ENCODE measurements at places on chromosomes 2 and 18.

- DNase-seq = peak; percentile 69
These were observed 17.9 kb downstream of the LCT start for GRCh38 chr2:135818937-135819610.

- DNase-seq = peak; percentile 40
These were observed 147.8 kb upstream of the ERBB4 start for GRCh38 chr2:212686285-212686895.

- DNase-seq = no peak
These were observed 1.0 kb upstream of the HJURP start for GRCh38 chr2:233855345-233855744.

- DNase-seq = no peak
These were observed 38.3 kb downstream of the ZNF532 start for GRCh38 chr18:58902961-58903360.

DNA sequence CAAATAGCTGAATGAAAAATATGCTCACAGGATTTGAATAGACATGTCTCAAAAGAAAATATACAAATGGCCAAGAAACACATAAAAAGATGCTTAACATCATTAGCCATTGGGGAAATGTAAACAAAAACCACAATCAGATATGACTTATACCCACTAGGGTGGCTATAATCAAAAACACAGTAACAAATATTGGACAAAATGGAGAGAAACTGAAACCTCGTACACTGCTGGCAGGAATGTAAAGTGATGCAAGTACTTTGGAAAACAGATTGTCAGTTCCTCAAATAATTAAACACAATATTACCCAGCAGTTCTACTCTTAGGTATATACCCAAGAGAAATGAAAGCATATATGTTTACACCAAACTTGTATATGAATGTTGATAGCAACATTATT is 213.0 kb downstream of the PHLPP1 start:
- no peak for DNase-seq

DNA sequence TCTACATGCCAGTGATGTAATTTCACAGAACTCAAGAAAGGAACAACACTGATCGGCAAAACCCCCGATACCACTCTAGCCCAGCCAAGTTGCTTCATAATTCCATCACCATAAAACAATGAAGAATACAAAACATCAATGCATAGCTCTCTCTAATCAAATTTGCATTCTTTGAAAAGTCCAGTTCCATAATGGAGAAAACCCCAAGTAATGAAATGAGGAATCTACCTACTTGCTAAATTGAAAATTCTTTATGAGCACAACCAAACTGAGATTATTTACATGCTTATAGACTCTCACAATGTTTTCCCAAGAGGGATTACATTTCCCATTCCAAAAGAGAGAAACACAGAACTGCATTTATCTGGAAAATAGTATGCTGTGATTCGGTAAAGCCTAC is 186.5 kb downstream of the NR4A2 start:
- no peak for DNase-seq

GRCh38 chr2:178990533-178991241 is 59.2 kb downstream of the CCDC141 start:
- DNase-seq = no peak

DNA sequence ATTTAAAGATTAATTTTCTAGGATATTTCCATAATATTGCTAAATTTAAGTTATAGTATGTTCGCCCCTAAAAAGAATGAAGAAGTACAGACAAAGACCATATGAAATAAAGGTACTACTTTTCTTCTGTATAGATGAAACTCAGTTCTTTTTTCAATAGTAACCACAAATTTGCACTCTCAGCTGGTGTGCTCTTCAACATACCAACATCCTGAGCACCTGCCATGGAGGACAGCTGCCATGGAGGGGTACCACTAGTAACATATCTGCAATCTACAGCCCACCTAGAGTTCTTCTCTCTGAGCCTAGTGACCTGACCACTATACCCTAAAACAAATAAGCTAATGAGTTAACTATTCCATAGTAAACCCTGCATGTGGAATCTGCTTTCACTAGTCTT is 36.8 kb upstream of the ERCC3 start:
- DNase-seq = no peak

DNA sequence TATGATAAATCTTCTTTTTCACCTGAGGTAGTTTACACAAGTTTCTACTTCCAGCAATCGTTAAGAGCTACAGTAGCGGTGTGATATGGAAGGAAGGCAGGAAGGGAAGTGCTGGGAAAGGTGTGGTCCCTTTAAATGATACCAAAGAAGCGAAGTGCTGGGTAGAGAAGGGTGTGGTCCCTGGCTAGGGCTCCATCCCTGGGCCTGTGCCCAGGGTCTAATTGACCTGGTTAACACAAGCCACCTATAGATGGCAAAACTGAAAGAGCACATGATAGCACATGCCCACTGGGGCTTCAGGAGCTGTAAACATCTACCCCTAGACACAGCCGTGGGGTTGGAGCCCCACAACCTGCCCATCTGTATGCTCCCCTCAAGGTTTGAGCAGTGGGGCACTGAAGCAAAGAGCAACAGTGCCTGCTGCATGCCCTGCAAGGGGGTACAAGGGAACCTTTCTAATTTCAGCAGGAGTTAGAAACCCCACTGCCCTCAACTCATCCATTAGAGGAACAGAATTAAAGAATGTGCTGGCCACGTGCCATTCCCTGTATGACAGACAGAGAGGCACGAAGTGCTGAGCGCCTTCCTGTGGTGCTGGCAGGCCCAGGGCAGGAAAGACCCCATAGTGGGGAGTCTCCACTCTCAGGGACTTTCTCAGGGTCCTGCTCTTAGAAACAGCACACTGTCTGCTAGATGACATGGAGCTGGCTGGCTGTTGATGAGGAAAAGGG is 153.1 kb upstream of the LMAN1 start:
- DNase-seq = no peak

DNA sequence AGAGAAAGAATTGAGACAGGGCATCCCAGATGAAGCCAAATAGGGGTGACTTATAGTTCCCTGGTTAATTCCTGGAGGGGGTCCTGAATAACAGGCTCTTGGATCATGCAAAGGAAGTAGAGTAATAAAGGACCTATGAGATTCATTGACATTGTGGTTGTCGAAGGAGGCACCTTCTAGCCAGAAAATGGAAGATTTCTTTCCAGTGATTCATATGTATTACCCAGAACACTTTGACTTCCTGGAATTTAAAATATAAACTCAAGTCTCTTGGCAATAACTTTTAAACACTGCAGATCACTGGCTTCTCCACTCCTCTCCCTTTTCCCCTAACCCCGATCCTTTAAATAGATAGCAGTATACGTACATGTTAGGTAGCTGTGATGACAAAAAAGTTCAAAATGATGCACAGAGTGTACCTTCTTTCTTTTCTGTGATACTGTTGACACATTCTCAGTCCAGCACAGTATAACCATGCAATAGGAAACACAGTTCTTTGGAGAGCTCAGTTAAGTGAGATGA is 211.8 kb downstream of the LTBP1 start:
- DNase-seq = no peak

DNA sequence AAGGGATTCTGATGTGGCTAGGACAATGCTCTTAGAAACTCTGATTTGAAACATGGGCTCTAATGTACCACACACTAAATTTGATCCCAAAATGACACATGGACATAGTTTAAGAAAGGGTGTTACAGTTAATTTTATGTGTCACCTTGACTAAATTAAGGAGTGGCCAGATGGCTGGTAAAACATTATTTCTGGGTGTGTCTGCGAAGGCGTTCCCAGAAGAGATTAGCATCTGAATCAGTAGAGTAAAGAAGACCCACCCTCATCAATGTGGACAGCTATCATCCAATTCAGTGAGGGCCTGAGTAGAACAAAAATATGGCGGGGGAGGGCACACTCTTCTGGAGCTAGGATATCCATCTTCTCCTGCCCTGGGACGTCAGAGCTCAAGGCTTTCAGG is 283.1 kb upstream of the CHAC2 start:
- no peak for DNase-seq

DNA sequence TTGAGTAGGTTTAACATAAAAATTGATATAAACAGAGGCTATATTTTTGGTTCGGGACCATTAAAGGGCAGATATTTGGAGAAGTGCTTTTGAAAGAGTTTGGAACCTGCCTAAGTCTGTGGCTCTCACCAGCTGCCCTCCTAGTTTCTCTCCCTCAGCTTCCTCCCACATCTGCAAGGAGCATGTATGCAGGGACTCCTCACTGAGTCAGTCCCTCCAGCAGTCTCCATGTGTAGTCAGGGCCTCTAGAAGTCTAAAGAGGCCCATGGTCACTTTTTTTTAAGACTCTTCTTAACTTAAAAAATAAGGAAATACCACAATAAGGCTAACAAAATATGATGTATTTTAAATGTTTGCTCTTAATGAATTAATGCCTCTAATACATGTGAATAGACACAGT is 220.0 kb upstream of the TANK start:
- no peak for DNase-seq

DNA sequence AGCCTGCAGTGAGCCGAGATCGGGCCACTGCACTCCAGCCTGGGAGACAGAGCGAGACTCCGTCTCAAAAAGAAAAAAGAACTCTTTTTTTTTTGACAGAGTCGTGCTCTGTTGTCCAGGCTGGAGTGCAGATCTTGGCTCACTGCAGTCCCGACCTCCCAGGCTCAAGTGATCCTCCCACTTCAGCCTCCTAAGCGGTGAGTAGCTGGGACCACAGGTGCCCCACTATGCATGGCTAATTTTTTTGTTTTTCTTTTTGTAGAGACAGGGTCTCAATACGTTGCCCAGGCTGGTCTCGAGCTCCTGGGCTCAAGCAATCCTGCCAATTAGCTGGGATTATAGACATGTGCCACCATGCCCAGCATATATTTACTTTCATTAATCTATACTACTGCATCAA is 12.5 kb upstream of the INO80D start:
- DNase-seq = no peak

GRCh38 chr2:239194731-239195317 is 206.0 kb downstream of the HDAC4 start:
- DNase-seq = no peak

DNA sequence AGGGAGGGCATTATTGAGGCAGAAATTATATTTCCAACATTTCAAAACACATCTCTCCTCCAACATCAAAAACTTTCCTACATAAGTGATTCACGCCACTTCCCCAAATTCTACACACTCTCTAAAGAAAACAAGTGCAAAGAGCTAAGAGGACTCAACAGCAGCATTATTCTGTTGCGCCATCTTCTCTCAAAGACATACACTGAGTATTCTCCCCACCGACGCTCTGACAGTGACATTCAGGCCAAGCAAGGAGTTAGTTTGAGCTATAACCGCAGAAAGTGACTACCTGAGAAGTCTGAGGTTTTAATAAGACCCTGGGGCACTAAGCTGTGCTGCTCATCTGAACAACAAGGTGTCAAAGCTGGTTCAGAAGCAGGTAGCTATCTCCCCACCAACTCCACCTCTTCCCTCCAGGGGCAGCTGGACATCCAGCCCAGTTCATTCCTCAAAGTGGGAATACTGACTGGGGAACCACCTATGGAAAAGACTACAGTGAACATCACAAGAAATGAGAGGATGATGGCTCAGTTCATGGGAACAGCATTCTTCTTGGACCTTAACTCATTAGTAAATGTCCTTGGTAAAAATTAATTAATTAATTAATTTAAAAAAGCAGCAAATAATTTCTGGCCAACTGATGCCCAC is 309.5 kb upstream of the CCDC68 start:
- no peak for DNase-seq

GRCh38 chr18:35641467-35641866 is 59.9 kb downstream of the GALNT1 start:
- DNase-seq = no peak

GRCh38 chr18:76233876-76234675 is 261.0 kb downstream of the ZNF516 start:
- no peak for DNase-seq

DNA sequence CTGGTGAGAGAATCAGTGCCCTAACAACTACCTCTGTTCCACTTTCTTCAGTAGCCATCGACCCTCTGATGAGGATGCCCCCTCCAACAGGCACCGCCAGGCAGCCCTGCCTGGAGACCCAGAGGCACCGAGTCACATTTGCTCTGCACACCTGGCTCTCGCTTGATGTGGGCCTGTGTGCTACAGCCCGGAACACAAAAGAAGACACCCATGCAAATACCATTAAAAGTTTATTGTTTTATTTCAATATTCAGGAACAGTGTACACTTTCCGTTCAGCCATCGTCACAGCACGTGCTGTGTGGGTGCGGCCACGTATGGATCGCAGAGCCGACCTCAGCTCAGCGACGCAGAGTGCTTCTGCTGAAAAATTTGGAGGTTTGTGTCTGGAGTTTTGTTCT is 154.0 kb downstream of the MBP start:
- no peak for DNase-seq

DNA sequence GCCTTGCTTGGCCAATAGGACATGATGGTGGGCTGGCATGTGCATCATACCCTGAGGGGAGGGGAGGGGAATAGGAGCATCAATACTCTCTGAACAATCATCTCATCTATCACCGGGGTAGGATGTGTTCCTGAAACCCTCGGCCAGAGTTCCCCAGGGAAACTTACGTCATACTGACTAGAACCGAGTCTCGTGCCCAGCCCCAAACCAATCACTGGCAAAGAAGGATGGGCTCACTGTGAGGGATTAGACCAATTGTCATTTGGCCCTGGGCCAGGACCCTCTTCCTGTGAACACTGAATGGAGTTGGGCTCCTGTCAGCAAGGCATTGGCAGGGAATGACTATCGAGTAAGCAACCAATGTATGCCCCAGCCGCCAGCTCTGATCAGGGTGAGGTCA is 261.5 kb downstream of the MYCN start:
- DNase-seq = no peak

DNA sequence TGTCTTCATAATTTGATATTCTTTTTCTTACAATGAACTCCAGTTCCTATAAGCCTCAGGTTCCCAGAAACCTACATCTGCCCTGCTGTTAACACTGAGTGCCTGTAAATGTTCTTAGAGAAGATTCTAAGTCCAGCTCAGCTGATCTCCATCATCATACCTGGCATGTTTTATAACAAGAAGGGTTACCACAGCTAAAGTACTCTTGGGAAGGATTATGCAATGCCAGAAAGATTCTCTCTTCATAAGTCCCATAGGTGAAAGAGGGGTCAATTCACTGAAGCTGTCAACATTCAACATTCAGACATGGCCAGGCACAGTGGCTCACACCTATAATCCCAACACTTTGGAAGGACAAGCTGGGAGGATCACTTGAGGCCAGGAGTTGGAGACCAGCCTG is 31.3 kb upstream of the PTPN4 start:
- DNase-seq = no peak

GRCh38 chr2:238445409-238446190 is 18.9 kb downstream of the ASB1 start:
- no peak for DNase-seq

GRCh38 chr2:139790807-139791752 is 1010.9 kb upstream of the NXPH2 start:
- peak; percentile 5 for DNase-seq

DNA sequence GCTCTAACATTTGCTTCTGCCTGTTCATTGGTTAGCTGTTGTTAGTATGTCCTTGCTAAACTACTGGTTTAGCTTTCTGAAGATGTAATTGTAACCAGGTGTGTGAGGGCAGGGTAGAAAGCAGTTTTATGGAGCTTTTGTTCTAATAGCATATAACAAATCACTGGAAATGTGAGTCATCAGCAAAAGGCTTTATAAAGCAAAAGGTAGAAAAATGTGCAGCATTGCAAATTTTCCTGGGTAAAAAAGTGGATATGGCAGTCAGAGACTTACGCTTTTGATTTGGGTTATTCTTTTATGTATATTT is 85.3 kb downstream of the ZNF407 start:
- DNase-seq = no peak
